ENCODE measurements at places on chromosomes 7 and 10.

- DNase-seq = no peak
These were observed 8.6 kb downstream of the BTBD16 start for GRCh38 chr10:122279725-122280141.

- no peak for DNase-seq
These were observed 477.1 kb downstream of the RPS24 start for GRCh38 chr10:78510566-78511323.

GRCh38 chr7:81811956-81812865 is 42.4 kb upstream of the HGF start:
- DNase-seq = no peak

GRCh38 chr10:44780426-44780825 is 130.7 kb upstream of the TMEM72 start:
- DNase-seq = no peak

DNA sequence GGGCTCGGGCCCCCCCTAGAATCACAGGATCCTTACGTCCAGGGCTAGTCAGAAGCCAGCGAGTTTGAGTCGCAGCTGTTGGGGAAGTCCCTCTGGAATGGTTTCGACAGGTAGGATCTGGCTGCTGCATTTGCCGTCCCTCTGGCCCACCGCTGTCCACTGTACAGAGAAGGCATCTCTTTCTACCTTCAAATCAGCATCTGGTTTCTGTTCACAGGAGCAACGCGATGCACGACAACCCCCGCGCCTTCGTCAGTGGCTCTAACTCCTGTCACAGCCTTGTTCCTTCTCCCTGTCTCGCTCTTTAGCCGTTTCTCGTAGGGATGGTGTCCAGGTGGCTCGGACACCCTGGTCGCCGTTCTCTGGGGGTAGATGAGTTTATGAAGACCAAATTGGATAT is 11.2 kb upstream of the PFKFB3 start:
- no peak for DNase-seq

- DNase-seq = no peak
These were observed 521 bp downstream of the LIMK1 start for GRCh38 chr7:74083928-74084721.

GRCh38 chr10:132142396-132143161 is 44.2 kb upstream of the DPYSL4 start:
- DNase-seq = peak; percentile 44

DNA sequence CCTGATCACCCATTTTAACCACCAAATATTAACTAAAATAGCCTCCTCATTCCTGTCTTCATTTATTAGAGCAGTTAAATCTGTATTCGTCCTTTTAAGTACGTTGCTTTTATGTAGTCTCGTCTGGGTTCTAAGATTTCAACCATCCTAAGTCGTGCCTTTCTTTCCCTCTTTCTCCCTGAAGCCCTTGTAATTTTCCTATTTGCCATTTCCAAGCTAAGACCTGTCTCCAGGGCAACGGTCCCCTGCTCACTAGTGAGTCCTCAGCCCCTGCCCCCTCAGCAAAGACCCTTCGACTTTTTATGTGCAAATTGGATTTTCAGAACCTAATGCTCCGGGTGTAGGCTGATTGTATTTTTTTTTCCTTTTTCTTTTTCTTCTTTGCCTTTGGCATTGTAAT is 16.1 kb upstream of the MEST start:
- DNase-seq = no peak

DNA sequence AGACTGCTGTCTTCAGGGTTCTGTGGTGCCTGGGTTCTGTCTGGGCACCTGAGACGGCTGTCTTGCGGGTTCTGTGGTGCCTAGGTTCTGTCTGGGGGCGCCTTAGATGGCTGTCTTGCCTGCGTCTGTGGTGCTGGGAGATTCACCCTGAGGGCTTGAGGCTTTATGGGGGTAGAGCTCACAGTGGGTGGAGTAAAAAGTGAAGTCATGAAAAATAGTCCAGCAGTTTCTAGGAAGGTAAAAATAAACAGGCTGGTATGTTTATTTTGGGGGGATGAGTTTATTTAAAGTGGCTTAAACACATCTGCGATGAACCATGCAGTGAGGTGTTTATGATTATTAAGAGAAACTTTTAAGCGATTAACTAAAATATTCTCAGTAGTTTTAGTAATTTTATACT is 64.2 kb downstream of the NKX6-2 start:
- no peak for DNase-seq

DNA sequence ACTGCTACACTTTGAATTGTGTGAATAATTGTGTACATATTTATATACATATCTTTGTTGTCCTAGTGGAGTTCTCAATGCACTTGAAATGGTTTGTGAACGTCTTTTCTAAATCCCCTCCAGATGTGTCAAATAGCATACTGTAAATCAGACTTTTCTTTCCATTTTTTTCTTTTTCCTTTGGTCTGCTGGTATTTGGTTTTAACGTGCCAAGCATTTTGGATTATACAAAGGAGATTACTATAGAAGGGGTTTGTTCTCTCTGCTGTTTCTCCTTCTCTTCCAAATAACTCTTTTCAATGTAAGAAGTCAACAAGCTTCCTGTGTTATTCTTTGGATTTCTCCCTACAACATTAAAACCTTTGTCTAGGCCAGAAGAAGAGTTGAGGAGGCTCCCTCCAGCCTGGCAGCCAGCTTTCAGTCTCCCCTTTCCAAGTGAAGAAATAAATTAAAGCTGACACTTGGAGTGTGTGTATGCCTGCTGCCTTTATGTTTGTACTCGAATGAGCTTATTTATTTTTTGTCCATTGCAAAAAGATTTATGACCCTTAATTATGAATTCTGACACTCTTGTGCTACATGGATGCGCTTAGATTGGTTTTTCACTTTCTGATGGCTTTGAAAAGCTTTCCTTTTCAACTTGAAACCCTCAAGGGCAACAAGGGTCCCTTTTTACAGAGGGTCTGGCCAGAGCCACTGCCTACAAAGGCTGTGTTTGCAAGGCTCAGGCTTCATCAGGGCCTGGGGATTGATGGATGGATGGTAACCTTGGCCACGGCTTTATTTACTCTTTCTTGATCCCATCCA is 107.8 kb downstream of the RAB18 start:
- no peak for DNase-seq

DNA sequence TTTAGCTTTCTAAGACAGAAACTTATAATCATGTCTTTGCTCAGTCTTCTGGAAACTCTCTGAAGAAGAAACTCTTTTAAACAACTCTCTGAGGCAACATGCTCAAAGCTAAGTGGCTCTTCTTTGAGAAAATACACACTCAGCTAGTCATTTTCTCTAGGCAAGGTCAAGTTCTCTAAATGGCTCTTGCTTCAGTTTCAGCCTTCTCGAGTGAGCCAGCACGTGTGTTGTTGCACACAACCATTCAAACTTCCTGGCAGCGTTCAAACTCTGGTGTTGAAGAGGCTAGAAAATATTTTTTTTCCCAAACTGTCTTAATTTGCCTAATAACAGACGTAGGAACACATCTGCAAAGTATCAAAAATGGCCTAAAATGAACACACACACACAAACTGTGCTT is 129.1 kb downstream of the THSD7A start:
- no peak for DNase-seq

DNA sequence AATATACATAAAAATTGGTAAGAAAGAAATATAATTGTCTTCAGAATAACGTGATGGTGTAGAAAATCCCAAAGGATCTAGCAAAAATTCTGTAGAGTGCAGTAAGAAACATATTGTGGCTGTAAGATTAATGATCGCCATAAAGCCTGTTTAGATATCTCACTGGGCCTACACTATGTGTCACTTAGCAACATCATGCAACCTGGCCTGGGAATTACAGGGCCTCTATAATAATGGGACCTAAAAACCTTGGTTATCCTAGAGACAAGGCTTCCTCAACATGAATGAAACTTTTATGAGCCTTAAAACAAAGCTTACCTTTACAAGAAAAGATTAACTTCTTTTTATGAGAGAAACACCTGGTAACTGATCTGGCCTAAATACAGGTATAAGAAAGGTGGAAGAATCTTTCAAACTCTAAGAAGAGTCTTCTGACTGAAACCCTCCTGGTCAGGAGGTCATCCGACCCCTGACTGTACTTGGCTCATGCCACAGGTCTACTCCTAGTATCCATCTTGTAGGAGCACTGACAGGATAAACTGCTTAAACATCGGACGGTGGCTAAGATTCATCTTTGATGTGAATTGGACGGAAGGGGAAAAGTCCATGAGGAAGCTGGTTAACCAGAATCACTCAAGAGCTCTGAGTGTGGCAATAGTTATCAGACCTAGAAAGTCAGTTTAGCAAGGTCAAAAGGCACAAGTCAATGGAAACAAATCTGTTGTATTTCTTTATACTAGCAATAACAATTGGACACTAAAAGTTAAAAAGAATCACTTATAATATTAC is 1155.1 kb upstream of the SORCS1 start:
- no peak for DNase-seq

DNA sequence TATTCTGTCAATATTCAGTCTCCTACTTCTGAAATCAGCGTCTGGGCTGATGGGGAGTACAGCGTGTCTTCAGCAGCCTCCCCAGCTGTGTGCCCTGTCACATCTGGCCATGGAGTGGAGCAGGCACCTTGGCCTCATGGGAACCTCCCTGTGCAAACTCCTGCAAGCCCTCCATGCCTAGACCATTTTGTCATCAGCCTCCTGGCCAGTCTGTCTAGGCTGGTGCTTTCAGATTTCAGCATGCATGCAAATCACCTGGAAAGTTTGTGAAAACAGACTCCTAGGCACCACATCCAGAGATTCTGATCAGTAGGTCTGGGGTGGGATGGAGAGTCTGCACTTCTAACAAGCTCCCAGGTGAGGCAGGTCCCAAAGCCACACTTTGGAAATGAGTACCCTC is 26.2 kb upstream of the CCSER2 start:
- no peak for DNase-seq

DNA sequence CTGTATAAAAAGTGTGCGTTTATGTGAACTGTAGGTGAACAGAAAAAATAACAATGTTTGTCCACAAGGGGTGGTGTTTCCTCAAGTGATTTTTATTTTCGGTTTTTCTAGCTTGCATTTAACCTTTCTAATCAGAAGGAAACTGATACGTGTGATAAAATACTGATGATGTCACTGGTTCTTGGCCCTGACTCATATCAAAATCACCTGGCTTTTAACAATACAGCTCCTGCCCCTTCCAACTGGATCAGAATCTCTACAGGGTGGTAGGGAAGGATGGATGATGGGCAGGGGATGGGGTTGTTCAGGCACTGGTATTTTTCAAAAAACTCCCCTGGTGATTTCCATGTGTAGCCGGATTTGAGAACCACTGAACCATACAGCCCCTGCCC is 10.9 kb downstream of the NPFFR1 start:
- DNase-seq = peak; percentile 30

DNA sequence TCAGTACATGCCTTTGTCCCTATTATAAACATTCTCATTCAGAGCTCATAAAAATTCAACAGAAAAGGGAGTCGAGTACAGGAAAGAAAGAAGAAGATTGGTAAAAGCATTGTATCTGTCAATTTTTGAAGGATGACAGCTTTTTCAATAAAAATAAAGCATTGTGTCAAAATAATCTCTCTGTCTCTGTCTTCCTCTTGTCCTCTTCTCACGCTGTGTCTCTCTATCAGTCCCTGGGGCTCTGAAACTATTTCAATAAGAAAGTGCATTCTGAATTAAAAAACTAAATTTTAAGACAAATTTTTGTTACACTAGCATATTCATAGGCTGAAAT is 248.4 kb downstream of the TNS3 start:
- DNase-seq = no peak

- no peak for DNase-seq
These were observed 39.9 kb upstream of the TMEM229A start for GRCh38 chr7:124072603-124073309.

DNA sequence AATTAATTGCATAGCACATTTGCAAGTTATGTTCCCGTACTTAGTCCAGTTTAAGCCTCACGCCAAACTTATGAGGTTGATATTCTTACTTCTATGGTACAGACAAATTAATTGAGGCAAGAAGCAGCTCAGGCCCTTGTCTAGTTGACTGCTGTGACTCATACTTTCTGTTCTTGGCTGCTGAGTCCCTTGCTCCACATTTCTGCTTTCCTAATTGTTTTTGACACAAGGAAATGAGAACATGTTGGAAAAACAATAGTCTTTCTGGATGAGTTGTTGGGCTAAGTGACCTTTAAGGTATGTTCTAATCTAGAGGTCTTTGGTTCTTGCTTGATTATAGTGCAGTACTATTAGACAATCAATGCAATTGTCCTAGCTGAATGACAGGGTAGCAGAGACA is 331.8 kb downstream of the NRG3 start:
- no peak for DNase-seq

- no peak for DNase-seq
These were observed 55.4 kb upstream of the SGMS1 start for GRCh38 chr10:50679149-50679548.

GRCh38 chr10:113423981-113424721 is 128.7 kb upstream of the HABP2 start:
- DNase-seq = no peak

GRCh38 chr10:96502561-96503282 is 11.0 kb downstream of the TLL2 start:
- DNase-seq = no peak

DNA sequence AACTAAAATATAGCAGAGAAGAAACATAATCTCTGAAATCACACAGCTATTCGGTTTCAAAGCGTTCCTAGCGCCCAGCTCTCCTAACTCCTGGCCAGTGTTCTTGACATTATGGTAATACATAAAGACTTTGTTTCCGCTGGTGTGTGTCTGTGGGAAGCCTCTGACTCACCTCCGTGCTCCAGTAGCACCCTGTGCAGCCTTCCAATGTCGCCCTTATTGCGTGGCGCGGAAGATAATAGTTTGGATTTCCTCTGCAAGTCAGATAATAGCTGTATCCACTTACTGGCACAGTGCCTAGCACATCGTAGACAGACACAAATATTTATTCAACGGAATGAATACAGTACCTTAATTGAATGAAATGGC is 570 bp downstream of the BMS1 start:
- DNase-seq = no peak

DNA sequence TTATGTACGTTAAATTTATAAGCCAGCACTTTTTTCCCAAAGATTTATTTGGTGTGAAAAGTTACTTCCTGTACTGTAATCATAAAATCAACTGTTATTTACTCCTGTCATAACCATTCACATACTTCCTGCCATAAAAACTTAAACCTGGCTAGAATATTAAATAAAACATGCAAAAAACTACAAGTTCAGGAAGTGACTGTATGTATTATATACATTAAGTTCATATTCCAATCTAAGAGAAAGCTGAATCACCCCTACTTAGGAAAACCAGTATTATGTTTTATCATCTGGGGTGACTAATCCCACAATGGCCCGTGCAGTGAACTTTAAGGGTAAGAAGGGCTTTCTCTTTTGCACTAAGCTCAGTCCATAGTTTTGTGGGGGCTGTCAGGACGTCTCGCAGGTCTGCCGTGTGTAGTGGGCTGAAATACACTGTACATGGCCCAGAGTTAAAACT is 183.7 kb upstream of the KLF14 start:
- no peak for DNase-seq
